ENCODE measurements at places on chromosomes 7 and 10.

DNA sequence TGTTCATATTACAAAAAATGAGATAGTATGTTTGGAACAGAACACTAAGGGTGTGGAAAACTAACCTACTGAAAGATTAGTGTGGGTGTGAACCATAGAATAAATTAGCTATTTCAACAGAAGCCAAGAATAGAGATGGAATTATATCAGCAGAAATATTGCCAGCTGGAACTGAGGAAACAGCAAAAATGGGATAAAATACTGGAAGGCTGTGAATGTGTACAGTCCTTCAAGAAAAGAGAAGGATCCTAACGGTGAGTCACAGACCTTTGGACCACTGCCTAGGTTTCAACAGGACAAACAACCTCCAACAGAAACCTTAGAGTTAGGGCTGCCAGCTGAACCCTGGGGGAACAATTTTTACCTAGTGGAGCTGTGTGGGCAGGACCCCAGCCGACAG is 395.0 kb downstream of the ZWINT start:
- peak; percentile 3 for DNase-seq

DNA sequence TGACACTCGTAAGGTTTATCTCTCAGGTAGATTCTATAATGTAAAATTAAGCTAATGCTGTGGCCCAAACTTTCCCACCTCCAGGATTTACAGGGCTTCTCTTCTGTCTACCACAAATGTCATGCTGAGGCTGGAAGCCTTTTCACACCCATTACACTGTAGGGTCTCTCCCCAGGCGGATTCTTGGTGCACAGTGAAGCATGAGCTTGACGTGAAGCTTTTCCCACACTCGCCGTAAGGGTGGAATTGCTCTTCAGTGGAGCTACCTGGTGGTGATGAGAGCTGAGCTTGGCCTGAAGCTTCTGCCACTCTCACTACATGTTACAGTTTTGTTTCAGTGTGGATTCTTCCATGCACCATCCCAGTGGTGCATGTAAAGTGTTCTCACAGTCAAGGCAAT is 11.4 kb downstream of the FAM200A start:
- DNase-seq: no peak

DNA sequence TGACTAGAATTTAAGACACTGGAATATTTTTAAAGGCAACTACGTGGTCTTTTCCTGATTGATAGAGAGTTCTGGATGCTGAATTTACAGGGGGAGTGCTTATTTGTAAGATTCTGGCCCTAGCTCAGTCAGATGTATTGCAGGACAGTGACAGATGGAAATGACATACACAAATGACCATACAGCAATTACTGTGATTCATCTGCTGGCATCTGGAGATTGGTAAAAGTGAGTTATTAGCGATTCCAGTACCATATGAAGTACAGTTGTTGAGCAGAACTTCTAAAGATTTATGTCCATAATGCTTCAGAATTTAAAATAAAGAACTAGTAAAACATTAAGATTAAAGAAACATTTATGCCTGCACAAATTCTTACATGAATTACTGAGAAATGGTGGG is 243.2 kb downstream of the CRPPA start:
- no peak for DNase-seq

- no peak for DNase-seq
Observed at GRCh38 chr10:126111516-126111915, 215.2 kb downstream of the FANK1 start.

- no peak for DNase-seq
Observed at GRCh38 chr7:12586271-12586670, 15.8 kb downstream of the SCIN start.

GRCh38 chr10:75894761-75895160 is 463.3 kb downstream of the LRMDA start:
- peak; percentile 3 for DNase-seq

DNA sequence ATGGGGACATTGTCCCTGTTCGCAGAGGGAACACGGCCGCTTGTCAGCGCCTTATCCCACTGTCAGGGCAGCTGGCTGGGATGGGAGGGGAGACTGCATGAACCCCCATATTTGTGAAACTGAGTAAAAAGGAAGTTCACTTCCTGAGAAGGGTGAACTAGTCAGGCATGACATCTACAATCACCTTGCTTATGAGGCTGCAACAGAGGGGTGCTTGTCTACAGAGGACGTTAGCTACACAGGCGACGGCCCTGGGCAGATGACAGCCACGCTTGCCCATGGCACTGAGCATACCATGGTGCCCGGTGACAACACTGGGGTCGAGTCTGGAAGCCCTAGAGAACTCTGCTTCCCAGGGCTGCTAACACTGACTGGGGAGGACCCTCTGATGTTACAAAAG is 46.0 kb upstream of the KDM7A start:
- no peak for DNase-seq

- DNase-seq: no peak
Observed at GRCh38 chr7:47228386-47229014, 353.4 kb downstream of the TNS3 start.

DNA sequence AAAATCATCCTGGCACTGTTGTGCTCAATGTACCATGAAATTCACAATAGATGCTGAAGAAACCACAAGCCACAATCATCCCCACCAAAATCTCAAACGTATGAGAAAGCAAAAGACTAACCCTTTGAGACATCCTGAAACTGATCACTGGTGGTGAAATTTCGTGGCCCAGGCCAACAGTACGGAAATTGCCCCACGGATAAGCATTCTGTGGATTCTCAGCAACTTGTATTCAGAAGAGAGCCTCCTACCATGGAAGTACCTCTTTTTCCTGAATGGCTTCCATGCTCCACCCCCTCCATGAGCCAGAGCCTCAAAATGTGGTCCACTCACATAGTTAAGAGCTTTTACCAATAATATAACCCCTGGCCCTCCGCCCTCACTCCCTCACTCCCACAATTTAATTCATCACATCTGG is 163.9 kb upstream of the AUTS2 start:
- peak; percentile 99 for DNase-seq

- no peak for DNase-seq
Observed at GRCh38 chr10:1662438-1663025, 74.8 kb downstream of the ADARB2 start.

DNA sequence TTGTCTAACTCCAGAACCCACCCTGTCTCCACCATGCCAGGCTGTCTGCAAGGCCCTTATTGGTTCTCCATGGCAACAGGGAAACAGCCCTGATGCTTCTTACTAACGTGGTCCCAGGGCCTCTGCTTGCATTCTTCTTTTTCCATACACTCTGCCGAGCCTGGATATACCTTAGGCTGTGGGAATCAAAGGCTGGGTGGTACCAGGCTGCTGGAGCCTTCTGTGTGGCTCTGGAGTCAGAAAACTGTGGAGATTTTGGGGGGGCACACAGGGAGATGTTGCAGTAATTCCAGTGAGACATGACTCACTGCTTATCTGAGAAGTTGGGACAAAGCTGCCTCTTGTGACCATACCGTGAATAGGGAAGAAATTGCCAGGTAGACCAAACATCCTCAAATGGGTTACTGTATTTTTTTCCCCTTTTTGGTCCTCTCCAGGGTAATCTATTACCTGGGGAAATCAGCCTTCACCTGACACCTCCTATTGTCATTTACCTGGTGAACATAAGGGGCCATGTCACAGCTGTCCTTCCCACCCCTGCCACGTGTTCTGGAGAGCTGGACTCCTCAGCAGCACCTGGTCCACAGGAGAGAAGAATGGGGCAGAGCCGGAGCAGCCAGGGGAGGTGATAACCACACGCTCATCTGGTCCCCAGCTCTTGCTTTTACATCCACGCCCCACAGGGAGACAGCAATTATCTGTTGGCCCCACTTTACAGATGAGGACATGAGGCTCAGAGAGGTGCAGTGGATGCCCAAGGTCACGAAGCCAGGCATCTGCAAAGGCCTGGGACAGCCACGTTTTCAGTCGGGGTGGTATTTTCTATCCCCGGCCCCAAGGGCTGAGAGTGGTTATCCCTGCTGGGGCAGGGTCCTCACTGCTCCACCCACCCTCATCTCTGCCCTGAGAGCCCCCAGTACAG is 4.6 kb downstream of the CHST3 start:
- DNase-seq: no peak

DNA sequence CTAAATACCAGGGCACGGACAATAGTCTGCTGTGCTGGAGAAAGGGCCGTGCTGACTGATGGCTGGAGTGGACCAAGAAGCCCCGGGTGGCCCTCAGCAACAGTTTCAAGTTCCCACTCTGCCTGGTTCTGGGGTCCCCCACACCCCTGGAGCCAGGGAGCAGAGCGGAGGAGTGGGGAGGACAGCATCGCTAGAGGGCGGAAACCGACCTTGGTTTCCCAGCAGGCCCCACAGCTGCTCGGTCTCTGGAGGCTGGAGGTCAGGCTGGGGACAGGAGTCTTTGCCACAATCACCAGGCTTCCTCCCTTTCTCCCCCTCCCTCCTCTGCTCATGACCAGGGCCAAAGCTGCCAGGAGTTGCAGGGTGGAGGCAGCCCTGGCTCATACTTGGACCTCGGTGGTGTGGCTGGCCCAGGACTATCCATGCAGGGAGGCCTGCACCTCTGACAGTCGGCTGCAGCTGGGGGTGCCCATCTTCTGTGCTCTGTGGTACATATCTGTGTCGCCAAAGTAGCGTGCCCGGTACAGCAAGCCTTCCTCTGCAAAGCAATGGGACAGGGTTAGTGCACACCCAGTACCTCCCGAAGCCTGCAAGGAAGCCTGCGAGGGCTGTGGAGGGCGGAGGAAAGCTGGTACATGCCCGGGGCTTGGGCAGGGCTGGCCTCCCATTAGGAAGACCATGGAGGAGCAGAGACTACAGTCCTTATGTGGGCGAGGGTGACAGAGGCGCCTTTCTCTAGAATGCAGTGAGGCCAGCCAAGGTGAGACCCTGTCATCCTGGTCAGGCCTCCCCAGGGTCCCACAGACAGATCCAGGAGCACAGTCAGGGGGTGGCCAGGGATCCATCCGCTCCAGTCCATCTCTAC is 19.1 kb downstream of the DNAJB12 start:
- DNase-seq: no peak

GRCh38 chr7:52695973-52696595 is 339.3 kb upstream of the POM121L12 start:
- peak; percentile 91 for DNase-seq

GRCh38 chr10:49176310-49177268 is 11.6 kb downstream of the TMEM273 start:
- DNase-seq: no peak

GRCh38 chr7:134165252-134165651 is 38.1 kb downstream of the LRGUK start:
- no peak for DNase-seq

GRCh38 chr7:4097001-4097609 is 585.0 kb upstream of the FOXK1 start:
- no peak for DNase-seq

DNA sequence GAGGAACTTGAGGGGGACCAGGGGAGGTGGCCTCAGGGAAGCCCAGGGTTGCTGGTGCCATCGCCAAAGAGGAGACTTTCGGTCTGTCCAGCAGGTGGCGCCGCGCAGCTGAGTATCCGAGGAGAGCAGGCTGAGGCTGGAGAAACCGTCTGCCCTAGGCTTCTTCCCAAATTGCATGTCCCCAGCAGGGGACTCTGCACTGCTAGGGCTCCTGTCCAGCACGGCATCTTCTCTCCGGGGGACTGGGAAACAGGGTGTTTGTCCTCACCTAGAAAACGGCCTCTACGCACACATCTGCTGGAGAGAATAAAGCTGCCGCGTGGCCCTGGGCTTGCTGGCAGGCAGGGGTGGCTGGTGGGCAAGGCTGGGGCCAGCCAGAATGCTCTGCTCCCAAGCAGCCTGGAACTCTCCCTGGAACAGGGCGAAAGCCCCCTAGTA is 161.9 kb downstream of the SH2D4B start:
- peak; percentile 23 for DNase-seq

DNA sequence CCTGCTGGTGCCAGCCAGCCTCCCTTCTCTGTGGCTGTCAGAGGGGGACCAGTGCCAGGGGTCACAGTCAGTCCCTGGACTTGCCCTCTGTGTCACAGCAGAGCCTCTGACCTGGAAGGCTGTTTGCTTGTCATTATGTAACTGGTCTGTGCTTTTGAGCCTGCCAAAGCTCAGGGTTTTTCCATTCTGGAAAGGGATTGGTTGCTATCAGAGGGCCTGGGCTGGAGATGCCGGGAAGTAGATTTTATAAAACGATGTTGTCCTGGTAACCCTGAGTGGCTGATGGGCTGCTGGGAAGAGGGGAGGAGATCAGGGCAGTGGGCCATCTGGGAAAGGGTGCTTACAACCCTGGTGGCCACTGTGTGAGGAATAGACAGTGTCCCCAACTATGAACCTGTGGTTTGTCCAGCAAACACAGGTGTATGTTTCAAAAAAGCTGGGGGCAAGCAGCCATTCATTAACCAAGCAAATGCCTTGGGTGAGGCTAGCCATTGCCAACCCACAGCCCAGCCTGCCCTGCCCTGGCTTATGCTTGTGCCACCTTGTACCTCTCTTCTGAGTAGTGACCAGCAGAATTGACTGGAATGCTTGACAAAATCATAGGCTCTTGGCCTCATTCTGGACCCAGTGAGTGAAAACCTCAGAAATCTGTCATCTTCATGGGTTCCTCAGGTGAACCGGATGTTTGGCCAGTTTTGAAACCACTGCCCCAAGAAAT is 21.6 kb downstream of the SFTPD start:
- no peak for DNase-seq

- no peak for DNase-seq
Observed at GRCh38 chr10:96606946-96607345, 20.1 kb upstream of the TM9SF3 start.

DNA sequence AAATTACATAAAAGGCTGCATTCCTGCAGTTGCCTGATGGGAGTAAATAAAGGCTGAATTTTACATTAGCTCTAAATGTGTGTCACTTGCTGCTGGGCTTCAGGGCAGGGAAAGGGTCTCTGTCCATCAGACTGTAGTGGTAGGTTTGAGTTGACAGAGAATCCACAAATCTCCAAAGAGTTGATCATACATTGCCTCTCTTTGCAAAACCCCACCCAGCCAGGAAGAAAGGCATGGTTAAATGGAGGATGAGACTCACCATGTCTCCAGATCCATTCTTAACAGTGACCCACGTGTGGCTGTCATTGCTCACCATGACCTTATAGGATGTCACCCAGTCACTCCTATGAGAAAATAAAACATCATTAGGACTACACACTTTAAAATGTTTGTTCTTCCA is 92.8 kb downstream of the CPXM2 start:
- no peak for DNase-seq

DNA sequence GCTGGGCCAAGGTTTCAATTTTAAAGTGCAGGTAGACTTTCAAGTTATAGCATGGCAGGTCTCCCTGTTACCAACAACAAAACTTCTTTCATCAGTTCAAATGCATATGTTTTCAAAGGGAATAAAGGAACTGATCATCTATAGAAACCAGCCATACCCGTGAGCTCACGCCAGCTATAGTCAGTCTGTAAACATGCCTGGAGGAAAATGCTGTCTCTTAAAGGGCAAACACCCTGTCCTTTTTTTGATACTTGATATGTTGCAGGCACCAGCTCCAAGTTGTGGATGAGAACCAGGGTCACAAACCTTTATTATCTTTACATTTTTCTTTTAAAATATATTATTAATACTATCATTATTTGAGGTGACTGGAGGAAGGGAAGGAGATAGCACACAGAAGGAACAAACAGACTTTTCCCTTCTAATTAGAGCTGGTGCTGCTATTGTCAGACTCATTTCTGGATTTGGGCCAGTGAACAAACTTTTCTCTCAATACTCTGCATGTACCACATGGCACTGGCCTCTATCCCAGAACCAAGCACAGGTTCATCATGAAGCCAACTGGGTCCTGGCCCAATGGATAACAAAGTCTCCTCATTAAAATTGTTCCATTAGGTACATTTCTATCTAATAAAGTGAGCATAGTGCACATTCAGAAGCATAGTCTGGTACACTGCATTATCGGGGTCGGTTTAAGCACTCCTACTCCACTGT is 1102.4 kb downstream of the SORCS3 start:
- no peak for DNase-seq

GRCh38 chr7:159032322-159032721 is 112.3 kb downstream of the VIPR2 start:
- no peak for DNase-seq
